ENCODE measurements at places on chromosomes 7 and 10.

GRCh38 chr7:108170251-108170650 lies 40.1 kb upstream of the LAMB4 start:
- no peak for DNase-seq

GRCh38 chr10:84166620-84167288 lies 6.8 kb upstream of the GPR15LG start:
- no peak for DNase-seq

DNA sequence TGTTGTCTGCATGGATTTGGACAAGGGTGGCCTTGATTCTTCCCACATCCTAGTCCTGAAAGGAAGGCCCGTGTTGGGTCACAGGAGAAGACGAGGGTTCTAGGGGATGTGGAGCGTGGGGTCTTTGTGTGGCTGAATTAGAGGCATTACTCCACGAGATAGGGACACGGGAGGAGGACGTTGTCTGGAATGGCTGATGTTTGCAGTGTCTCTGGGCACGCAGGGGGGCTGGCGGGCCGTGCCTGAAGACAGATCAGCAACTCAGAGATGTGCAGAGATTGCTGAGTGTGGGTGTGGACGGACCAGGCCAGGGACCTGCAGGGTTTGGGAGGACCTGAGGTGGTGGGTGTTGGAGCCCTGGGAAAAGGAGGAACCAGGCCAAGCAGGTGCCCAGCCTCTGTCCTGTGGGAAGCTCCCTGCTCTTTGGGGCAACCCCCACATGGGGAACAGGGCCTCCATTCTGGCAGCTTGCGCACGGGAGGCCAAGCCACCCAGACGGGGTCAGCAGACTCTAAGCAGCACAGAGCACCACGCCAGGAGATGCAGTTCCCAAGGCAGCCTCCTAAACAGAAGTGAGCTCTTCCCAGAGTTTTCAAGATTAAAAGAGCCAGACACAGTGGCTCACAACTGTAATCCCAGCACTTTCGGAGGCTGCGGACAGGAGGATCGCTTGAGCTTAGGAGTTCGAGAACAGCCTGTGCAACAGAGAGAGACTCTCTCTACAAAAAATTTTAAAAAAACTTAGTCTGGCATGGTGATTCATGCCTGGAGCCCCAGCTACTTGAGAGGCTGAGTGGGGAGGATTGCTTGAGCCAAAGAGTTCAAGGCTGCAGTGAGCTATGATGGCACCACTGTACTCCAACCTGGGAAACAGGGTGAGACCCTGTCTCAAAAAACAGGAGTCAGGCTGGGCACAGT lies 71.0 kb upstream of the GTF2I start:
- no peak for DNase-seq

- DNase-seq = no peak
Measured at GRCh38 chr10:13334556-13334955, 13.5 kb downstream of the SEPHS1 start.

DNA sequence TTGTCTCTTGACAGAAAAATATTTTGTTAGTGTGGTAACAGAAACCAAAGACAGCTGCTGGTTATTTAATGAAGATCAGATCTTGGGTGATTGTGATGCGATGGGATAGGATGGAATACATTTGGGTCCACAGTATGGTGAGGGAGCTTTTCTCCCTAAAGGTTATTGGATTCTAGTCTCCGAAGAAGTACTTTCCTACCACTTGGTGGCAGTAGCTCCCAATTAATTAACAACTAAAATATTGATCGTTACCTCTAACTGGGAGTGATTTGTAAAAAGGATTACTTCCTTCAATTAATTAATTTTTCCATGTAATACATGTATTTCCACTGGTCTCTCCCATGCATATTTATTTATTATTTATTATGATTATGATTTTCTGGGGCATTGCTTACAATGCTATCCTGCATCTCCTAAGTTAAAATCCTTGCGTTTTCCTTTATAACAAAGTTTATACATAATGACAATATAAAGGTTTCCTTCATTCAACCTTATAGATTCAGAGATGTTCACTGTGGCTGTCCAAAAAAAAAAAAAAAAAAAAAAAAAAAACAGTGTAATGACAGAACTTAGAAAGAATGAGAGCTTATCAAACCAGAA lies 25.6 kb downstream of the TMEM196 start:
- no peak for DNase-seq

DNA sequence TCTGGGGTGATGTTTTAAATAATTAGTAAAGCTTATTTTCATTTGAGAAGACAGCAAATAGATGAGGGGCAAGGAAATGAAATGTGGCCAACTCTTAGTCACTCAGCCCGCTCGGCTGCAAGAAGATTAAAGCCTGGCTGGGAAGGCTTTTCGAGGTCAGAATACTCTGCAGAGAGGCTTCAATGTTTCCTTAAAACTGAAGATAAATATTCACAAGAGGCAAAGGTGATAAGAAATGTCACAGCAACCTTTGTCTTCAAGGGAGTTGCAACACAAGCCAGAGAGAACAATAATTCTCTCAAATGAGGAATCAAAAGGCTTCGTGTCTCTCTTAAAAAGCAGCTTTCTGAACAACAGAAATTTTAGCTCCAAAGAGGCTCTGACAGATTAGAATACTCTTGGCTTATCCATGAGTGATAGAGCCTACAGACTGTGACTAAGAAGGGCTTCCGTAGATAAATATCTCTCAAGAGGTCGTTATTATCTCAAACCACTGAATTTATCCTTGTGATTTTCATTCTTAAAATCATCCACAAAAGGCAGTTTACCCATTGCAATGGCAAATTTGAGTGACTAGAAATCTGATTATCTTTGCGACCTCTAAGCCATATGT lies 92.5 kb downstream of the KLF6 start:
- no peak for DNase-seq

DNA sequence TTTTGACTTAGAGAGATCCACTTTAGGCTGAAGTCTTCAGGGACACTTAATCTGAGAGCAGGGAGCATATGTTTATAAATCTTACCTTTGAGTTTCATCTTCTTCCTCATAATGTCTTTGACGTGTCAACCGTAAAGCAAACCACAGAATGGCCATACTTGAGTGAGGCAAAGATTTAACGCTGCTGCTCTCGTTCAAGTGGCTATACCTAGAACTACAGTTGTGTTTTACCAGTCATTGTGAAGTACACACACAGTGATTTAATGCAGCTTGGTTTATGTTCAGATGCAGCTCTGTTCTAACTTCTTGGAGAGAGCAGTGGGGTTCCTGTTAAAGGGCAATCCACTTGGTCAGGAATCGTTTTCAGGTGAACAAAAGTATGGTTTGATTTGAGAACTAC lies 39.9 kb upstream of the GOT1 start:
- DNase-seq = no peak

DNA sequence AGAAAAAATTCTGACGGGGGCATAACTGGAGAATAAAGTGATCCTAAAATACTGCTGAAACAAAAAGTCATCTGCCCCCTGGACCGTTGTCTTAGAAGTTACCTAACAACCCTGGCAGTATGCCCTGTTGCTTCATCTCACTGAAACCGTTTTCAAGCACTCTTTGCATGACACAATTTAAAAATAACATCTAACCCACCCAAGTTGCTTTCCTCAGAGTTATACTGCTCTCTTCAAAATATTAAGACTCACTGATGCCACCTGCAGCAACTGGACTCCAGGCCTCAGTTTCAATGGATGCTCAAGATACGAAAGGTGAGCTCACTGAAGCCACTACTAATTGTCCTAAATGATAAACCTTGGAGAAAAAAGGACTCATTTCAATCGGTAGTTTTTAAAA lies 57.4 kb downstream of the CDK6 start:
- no peak for DNase-seq

- DNase-seq = no peak
Measured at GRCh38 chr10:128950916-128951275, 516.1 kb upstream of the MGMT start.

DNA sequence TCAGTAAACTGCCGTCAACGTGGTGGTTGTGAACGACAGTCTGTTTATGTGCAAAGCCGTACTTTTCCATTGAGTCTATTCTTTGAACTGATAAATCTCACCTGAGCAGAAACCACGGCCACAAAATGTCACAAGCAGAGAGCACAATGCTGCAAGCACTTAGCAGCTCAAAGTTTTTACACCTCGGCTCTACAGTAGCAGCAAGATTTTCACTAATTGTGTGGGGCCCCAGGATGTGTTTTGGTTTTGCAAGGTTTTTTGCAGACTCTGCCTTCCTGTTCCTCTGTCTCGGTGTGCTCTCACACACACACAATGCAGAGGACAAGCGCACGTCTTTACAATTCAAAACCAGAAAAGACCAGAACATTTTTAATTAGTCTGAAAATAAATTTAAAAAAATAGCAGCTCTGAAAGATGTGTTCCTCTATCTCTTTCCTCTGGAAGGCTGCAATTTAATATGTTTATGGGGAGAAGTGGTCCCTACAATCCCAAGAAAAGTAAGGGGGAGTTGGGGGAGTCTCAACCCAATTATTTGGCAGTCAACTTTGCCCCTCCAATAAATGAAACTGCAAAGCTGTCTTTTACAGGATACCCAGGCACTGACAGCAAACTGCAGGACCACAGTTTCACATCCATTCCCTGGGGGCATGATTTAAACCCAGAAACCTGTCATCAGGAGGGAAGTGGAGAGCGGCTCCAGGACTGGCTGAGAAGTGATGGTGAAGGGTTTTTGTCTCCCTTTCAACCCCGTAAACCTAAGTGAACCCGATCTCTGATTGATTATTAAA lies 73.8 kb upstream of the SFMBT2 start:
- no peak for DNase-seq

DNA sequence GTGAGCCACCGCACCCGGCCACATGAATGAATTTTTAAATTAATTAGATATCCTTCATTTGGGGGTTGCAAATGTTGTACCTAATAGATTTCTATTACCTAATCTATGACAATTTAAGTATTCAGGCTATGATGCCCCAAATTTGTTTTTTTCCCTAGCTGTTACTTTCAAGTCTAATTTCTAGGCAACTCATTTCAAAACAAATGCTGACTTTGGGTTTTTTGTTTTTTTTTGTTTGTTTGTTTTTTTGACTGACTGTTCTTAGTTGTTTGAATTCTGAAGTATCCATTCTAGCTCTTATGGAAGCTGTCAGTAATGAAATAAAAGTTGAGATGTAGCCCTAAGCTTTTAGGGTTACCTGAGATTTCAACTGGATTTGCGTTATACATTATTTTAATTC lies 62.3 kb downstream of the CREM start:
- no peak for DNase-seq

GRCh38 chr10:132469197-132469884 lies 68.2 kb upstream of the INPP5A start:
- DNase-seq = no peak

DNA sequence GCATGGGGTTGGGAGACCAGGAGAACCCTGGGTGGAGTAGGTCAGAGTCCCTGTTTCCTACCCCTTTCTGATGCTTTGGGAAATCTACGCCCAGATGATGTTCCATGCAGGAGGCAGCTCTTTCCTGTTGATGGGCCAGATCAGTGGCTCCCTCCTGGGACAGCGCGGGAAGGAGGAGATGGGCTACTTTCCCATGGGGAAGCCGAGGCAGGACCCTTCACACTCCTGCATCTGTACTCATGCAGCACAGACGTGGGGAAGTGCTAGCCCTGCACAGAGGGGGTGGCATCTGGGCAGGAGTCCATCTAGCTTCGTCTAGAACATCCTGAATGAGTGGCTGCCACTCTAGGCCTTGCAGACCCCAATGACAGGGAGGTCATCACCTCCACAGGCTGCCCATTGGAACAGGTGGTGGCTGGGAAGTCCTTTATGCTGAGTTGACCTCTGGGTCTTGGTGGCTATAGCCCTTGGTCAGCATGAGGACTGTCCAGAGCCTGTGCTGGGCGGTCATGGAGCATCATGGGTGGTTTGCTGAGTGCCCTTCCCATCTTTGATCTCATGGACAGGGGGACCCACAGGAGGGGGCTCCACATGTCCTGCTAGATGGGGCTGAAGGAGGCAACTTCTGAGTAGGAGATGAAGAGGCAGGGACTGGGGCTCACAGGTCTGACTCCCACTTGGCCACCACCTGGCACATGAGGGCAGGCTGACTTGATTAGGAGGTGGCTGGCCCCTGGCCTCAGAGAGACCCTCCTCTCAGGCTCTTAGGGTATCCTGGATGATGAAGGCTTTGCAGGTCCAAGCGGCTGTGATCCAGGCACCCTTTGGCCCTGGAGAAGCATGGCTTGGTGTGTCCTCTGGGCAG lies 24.6 kb downstream of the RAMP3 start:
- DNase-seq = no peak

GRCh38 chr7:130274983-130275591 lies 8.4 kb downstream of the CPA2 start:
- DNase-seq = no peak

- DNase-seq = no peak
Measured at GRCh38 chr7:16747102-16747501, 6.5 kb upstream of the TSPAN13 start.

All from memory B cell (primary cell).